SIG-M5 (cell line): ENCODE measurements at places on chromosomes 2 and 18.

DNA sequence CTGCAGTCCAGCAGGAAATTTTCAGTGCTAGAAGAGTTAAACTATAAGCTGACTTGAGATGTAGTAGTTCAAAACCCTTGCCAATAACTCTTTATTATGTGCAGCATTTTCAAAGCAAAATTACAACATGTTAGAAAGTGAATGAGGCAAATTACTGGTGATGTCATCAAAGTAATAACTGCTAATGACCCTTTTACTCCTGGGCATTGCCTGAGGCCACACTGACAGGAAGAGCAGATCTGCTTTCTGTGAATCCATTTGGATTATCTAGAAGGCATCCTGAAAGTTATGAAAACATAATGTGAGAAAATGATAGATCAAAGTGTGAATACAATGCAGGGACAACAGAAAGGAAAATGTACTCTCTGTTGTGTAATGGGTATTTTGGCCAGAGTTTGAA lies 139.6 kb upstream of the TRIB2 start:
- no peak for DNase-seq

DNA sequence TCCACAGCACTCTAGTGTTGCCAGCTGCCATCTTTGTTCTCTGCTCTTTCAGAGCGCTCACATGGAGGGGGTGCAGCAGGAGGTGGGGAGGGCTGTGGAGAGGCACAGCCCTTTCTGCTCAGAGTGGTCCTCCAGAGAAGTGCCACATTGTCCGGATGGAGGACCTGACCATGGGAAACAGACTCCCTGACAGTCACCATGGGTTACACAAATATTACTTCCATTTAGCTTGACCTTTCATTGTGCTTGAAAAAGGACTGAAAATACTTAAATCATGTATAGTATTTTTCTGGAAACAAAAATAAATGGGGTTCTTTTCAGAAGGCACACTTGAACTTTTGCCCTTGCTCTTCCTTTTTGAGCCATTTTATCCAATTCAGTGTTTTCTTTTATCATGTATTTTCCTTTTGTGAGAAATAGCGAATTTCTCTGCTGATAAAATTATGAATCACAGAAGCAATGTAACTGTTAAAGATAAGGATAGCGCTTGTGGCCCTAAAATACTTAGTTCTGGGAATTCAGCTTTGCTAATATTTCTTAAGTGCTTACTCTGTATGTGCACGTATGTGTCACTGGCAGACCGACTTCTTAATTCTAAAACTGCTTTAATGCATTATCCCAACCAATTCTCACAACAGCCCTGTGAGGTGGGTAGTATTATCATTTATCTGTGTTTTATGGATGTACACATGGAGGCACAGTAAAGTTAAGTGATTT lies 34.2 kb downstream of the SPATS2L start:
- no peak for DNase-seq

DNA sequence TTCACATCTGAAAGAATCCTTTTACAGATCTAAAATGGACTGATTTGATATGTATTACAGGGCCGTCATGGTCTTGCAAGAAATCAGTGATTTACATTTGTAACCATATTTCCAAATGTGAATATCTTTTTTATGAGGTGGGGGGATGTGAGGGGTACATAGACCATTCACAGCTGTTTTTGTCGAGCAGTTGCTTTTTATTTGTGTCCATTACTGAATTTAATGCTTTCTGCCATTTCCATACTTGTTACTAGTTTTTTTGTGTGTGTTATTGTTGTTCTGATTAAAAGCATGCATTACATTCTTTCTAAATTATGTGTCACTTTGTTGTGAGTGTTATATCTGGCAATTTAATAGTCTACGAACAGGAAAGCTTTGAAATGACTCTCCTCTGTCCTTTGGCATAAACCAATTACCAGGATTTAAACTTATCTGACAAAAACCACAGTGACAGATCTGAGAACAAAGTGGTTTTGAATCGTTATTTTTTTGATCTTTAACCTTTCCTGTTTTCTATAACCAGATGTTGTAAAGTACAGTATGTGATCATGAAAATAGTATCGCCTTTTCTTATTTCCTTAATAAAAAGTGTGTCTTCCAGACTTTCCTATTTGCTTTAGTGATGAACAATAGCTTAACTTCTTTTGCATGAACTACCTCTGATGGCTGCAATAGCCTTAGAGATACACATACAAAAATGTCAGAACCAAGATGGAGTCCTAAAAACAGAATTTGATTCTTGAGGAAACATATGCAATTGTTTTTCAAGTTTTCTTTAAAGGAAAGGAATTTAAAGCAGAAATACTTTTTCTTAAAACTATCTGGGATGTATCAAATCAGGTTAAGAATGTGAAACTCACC lies 354.2 kb upstream of the ACVR2A start:
- no peak for DNase-seq

GRCh38 chr2:240472078-240472790 lies 36.8 kb downstream of the GPC1 start:
- DNase-seq, result no peak

DNA sequence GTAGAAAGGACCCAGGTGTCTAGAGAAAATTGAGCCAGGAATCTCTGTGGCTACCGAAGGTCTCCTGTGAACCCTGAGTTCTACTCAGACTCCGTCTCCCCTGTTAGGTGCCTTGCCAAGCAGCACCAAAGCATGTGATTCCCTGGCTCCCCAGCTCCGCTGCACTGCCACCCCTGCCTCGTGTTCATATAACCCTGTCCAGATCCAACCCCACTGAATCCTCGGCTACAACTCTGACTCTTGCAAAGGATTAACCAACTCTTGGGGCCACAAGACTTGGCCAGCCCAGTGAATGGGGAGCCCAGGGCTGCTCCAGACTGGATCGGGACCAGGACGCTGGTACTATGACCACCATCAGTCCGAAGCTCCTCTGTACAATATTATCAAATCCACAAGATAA lies 37.3 kb upstream of the ACAA2 start:
- DNase-seq, result no peak

GRCh38 chr2:218387369-218388194 lies 5.5 kb downstream of the SLC11A1 start:
- DNase-seq, result no peak

- DNase-seq, result no peak
These were observed 256.6 kb downstream of the VAPA start for GRCh38 chr18:10170375-10170774.

DNA sequence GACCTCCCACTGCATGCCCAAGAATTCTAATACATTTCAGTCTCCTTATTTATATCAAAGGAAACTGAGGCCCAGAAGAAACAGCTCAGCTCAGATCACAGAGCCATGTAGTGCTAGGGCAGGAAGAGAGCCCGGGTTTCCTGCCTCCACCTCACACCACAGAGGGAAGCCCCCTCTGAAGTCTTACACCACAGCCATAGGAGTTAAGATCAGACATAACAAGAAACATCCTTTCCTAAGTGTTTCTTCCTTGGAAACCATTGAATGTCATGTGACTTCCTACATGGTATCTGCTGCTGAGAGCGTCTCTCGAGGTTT lies 102.1 kb downstream of the MTCL1 start:
- DNase-seq, result no peak

DNA sequence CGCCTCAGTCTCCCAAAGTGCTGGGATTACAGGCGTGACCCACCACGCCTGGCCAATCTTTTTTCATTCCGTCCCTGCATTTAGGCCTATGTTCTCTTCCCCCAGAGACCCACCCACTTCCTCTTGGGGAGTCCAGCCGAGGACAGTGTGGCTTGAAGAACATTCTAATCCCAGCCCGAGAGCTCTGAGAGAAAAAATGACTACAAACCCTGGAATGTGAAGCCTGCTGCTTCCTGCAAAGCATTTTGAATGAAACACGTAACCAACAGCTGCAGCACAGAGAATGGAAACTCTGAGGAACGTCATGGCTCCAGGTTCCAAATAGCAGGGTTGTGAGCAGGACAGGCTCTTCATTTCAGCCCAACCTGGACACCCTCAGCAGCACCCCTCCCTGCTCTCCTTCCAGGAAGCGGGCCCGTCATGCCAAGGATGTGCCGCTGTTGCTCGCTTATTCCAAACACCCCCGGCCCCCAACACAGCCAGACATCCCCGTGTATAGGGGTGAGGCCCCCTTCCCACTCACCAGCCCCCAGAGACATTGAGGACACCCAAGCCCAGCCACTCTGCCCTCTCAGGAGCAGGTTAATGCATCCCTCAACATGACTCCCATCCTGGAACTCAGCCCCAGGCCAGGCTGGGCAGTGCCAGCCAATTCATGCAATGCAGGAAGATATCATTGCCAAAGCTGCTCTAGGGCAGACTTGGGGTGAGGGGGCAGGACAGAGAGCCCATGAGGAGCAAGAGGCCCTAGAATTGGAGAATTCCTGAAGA lies 139.8 kb downstream of the ZFP36L2 start:
- no peak for DNase-seq

DNA sequence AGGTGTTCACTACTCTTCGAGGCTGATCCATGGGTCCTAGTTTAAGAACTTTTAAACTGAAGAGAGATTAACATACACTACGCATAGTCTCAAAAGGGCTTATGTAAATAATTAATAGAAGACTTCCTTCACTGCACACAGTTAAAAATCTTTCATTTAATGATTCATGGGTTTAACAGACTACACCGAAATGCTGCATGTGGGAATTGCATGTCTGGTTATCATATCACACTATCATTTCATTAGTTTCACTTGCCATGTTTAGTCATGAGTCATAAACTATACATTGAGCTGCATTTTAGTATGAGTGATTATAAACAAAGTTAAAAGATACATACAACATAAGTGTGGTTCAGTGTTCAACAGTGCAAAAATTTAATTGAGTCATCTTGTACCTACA lies 31.2 kb downstream of the GLS start:
- DNase-seq, result no peak

- DNase-seq, result no peak
These were observed 97.1 kb downstream of the INHBB start for GRCh38 chr2:120442923-120443571.

DNA sequence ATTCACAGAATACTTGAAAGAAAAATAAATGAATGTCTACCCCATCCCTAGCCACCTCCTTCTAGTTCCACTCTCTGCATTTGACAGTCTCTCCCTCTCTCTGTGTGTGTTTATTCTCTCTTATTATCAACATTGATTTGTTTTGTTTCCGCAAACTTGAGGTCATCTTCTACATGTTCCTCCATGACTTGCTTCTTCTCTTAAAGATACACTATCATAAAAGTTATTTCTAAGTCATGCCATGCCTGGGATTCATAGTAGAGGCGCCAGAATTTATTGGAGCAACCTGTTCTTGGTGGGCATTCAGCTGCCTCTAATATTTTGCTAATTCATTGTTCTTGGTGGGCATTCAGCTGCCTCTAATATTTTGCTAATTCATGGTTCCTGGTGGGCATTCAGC lies 58.9 kb upstream of the SMAD7 start:
- DNase-seq, result no peak

- DNase-seq, result no peak
These were observed 246.7 kb upstream of the EPAS1 start for GRCh38 chr2:46050489-46050888.

- no peak for DNase-seq
These were observed 94.3 kb downstream of the CDCA7 start for GRCh38 chr2:173448938-173449471.

- DNase-seq, result no peak
These were observed 26.6 kb downstream of the GULP1 start for GRCh38 chr2:188318161-188318749.

DNA sequence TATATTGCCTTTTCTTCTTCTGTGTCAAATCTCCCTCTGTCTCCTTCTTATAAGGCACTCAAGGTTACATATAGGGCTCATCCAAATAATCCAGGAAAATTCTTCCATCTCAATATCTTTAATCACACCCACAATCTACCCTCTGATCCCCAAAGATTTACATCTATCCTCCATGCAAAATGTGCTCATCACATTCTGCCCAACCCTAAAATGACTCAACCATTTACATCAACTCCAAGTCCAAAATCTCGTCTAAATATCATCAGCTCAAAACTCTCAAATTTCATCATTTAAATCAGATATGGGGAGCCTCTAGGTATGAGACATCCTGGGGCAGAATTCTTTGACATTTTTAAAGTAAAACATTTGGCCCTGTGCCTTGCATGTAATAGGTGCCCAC lies 1349.8 kb downstream of the SUCLG1 start:
- DNase-seq, result no peak

- DNase-seq, result no peak
These were observed 167.5 kb downstream of the BCL2 start for GRCh38 chr18:63152096-63152495.

DNA sequence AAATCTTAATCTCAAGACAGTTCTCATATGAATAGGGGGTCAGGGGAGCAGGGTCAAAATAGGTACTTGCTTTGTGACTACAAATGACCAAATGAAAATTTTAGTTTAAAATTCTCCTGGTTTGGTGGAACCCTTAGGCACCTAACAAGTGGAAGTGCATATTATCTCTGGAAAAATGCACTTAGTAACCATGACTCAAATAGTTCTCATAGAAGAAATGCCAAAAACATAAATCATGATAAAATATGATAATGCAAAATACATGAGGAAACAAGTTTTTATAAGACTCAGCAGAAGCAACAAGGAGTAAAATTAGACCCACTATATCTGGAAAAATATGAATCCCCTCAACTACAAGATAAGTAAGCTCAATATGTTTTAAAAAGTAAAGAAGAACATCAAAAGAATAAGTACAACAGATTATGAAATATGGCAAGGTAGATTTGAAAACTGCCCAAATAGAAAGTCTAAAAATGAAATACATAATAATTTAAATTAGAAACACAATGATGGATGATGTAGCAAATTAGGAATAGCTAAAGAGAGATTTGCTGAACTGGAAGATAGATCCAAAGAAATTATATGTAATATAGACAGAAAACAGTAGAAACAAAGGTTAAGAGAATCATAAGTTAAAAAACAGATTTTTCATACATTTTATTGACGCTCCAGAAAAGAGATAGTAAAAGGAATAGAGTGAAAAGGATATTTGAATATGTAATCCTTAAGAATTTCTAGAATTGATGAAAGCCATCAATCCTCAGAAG lies 308.3 kb downstream of the SETBP1 start:
- no peak for DNase-seq

DNA sequence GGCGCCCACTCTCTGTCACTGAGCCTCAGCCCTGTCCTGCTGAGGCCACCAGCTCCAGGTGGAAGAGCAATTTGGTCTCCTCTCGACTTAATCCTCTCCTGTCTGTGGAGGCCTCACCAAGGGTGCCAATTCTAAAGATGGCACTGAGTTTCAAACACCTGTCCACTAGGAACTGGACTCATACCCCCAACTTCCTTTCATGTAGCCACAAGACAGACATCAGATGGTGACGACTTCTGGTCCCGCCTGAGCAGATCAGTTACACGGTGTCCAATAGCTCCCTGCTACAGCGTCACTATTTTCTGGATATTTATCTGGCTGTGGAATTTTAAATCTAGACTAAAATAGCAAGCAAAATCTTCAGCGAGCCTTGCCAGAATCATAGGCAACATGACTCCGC lies 24.5 kb upstream of the SP5 start:
- DNase-seq, result no peak

DNA sequence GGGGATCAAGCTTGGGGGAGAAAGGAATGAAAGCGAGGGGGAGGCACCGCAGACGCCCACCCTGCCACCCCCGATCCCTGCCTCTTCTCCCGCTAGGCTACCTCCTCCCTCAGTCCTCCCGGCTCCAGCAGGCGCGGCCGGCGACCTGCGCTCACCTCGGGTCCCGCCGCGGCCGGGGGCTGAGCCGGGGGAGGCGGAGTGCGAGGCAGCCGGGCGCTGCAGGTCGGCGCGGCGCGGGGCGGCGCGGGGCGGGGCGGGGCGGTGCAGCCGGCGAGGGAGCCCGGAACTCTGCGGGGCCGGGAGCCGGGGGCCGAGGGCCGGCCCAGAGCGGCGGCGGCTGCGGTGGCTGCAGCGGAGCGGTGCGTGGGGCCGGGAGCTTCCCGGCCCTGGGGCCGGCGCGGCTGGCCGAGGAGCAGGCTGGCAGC lies 477 bp downstream of the ACVR1 start:
- DNase-seq, result no peak

- no peak for DNase-seq
These were observed 234.2 kb downstream of the ASXL3 start for GRCh38 chr18:33812186-33812585.
